ENCODE measurements at places on chromosomes 13 and 19. TPM values are rescaled to one million over a fixed set of nuclear protein-coding genes. Genes with fewer than 3 reads are reported as not detected.

DKKL1 gene
- total RNA-seq, result not detected

MBD3L3 gene
- not detected for total RNA-seq

DNA sequence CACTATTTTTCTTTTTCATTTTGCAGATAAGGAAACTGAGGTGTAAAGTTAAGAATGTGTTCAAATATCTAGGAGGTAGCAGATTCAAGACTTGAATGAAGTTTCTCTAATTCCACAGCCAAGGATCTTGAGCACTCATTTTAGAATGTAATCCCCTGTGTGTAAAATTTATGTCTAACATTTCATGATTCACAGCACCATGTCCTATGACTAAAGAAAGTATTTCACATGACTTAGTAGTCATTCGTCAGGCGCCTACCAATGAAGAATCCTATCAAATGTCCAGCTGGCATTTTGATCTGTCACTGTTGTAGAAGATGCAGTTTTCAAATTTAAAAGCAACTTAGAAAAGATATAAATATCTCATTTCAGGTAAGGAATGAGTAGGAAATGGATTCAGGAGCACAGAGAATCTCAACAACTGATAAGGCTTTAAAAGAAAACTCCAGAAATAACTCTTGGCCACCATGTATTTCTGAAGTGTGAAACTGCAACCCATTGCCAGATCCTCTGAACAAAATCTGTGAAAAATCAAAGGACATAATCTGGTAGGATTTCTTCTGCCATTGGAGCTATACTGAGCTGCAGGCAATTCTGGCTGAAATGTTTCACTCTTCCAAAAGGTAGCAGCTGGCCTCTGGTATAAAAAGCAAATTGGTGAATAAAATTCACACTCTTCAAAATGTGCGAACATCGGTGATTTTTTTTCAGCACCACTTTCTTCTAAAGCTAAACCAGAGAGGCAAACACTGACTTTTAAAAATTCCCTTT, 92.2 kb downstream of the DCLK1 start:
- H3K36me3 ChIP-seq, result no peaks in the 10 kb centered on the region
- DNase-seq, result no peak
- no peak overlapping the region for H3K4me3 ChIP-seq
- H3K4me1 ChIP-seq, result no peaks in the 10 kb centered on the region

GRCh38 chr13:32887617-32888016, 128.6 kb upstream of the KL start:
- H3K27ac ChIP-seq, result no peak overlapping the region
- no peak overlapping the region for H3K4me3 ChIP-seq
- H3K4me1 ChIP-seq, result no peaks in the 10 kb centered on the region

FOXA3 gene
- total RNA-seq, result not detected

CALR3 gene
- not detected for total RNA-seq

DNA sequence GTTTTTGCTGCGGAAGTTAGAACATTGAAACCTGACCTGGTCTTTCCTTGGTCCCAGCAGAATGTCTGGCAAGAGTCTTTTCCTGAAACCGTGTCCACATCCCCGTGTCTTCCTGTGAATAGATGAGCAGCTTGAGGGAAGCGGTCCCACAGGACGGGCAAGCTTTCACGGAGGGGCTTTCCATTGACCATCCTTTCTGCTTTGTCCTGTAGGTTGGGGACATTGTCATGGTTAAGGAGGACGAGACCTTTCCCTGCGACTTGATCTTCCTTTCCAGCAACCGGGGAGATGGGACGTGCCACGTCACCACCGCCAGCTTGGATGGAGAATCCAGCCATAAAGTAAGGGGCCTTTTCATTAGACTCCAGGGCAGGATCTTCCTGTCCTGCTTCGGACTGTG, 126.0 kb downstream of the ATP11A start:
- H3K36me3 ChIP-seq, result peaks cover 47% of the 10 kb centered on the region
- no peaks in the 10 kb centered on the region for H3K27me3 ChIP-seq
- H3K4me1 ChIP-seq, result no peaks in the 10 kb centered on the region
- no peak for DNase-seq
- H3K4me3 ChIP-seq, result no peak overlapping the region
- no peak overlapping the region for H3K27ac ChIP-seq

DNA sequence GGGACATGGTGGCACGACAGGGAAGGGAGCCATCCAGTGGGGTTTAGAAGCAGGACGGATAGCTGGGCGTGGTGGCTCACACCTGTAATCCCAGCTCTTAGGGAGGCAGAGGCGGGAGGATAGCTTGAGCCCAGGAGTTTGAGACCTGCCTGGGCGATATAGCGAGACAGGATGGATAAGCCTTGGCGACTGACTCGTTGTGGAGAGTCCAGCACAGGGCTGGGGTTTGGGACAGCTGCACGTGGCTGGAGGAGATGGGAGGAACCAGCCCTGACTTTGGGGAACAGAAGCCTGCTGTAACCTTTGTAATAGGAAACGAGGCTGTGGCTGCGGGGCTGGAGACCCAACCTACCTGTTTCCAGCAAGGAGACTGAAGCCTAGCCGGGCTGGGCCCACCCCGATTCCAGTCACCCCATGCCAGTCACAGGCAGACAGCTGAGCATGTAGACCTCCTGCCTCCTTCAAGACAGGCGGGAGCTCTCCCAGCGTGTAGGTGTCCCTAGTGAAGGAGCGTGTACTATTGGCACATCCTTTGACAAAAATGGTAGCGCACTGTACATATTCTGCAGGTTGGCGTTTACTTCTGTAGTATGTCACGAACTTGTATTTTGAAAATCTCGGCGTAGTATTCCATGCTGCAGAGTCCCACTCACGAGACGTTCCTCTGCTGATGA, 8.0 kb downstream of the LENG1 start:
- H3K4me1 ChIP-seq, result peaks cover 25% of the 10 kb centered on the region
- DNase-seq, result no peak
- no peak overlapping the region for H3K4me3 ChIP-seq
- peaks cover 70% of the 10 kb centered on the region for H3K36me3 ChIP-seq
- peak overlapping the region; percentile 36 for H3K27ac ChIP-seq
- no peaks in the 10 kb centered on the region for H3K27me3 ChIP-seq

DNA sequence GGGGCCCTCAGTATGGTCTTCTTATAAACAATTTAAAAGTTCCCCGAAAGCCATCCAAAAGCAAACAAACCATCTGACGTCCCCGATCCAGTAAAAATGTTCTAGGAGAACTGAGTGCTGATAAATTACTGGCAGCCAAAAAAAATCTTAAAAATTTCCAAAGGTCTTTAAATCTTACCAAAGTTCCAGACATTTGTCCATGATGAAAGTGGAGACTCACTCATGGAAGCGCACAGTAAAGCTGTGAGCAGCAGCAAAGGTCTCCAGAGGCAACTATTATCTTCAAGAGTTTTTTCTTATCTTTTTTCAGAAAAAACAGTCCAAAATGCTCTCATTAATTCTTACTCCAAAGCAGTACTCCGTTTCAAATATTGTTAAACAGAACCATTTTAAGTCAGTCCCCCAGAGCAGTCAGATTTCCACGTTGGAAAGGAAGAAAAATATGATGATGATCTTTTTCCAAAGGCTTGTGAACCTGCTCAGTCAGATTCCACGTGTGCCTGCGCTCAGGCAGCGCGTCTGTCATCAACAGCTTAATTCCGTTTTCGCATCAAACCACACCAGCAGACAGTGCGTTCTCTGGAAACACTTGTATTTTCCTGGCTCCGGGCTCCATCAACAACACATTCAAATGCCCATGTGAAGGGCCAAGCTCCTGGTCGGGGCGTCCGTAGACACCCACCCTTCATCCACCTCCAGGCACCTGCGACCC, 85.4 kb downstream of the COL4A1 start:
- no peaks in the 10 kb centered on the region for H3K4me1 ChIP-seq
- no peak overlapping the region for H3K4me3 ChIP-seq
- H3K36me3 ChIP-seq, result no peaks in the 10 kb centered on the region
- DNase-seq, result no peak

DNA sequence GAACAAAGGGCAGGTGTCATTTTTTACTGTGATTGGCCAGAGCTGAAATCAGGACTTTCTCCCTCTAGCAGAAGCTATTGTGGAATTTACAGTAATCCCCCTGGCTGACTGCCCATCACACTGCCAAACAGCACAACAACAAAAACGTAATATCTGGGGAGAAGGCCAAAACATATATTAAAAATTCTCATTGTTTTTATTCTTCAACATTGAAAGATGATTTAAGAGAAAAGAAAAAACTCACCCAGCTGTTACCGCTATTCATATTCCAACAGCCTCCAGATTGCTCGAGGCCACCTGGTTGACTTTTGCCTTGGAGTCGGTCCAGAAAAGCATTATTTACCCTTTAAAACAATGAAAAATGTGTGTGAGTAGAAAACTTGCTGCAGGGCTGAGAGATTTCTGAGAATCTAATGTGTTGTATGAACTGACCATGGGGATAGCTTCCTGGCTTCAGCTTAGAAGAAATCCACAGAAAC, 97.2 kb downstream of the EPSTI1 start:
- H3K4me1 ChIP-seq, result no peaks in the 10 kb centered on the region
- no peaks in the 10 kb centered on the region for H3K27me3 ChIP-seq
- no peak overlapping the region for H3K27ac ChIP-seq

GRCh38 chr13:102567857-102568256, 28.9 kb upstream of the TPP2 start:
- no peak for DNase-seq
- no peaks in the 10 kb centered on the region for H3K4me1 ChIP-seq
- peaks cover 18% of the 10 kb centered on the region for H3K27me3 ChIP-seq
- no peak overlapping the region for H3K4me3 ChIP-seq
- no peaks in the 10 kb centered on the region for H3K36me3 ChIP-seq

DCT gene
- total RNA-seq, result 0.05 TPM

DNA sequence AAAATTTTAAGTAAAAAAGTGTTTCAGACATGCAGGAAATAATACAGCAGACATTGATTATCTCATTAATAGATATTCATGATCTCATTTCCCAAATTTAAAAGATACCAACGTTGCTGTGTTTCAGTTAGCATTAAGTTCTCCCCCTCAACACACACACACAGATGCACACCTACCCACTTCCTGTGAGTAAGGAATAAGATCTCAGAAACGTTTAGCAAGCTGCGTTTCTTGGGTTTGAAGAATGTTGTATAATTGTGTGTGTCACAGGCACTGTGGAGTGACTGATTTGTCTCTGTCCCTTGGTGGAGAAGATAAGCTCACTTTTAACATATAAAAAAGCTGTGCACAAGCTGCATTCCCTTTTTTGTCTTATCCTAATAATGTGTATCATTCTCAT, 196.8 kb downstream of the PDS5B start:
- peaks cover 53% of the 10 kb centered on the region for H3K36me3 ChIP-seq
- peaks cover 25% of the 10 kb centered on the region for H3K4me1 ChIP-seq
- H3K27me3 ChIP-seq, result no peaks in the 10 kb centered on the region
- DNase-seq, result peak; percentile 55

ZNF558 gene
- 19.6 TPM for total RNA-seq

DNA sequence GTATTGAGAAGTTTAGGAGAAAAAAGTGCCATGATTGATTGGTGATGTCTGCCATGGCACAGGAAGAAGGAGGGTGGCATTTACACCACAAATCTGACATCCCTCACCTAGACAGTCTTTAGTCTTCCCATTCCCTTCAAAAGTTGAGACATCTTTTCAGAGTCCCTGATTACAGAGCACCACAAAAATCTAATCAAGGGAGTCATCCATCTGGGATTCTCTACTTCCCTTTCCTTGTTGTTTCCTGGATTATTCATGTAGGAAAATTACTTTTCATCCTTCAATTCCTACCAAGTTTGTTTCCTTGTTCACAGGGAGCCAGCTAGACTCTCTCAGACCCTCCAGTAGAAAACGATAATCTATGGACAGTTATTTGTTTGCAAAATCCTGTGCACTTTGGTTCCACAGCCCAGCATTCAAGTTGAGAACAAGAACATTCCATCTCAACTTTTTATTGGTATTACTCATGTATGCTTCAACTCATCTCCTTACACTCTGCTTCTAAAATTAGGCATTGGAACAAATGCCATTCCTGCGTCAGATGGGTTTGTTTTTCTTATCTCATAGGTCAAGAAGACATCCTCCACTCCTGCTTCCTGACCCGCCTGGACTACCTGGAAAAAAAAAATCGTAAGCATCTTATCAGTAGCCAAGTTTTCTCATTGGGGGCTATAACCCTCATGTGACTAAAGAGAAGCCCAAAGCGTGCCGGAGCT, 259.9 kb downstream of the FOXO1 start:
- H3K27ac ChIP-seq, result no peak overlapping the region
- no peak for DNase-seq
- H3K4me1 ChIP-seq, result peaks cover 22% of the 10 kb centered on the region

DNA sequence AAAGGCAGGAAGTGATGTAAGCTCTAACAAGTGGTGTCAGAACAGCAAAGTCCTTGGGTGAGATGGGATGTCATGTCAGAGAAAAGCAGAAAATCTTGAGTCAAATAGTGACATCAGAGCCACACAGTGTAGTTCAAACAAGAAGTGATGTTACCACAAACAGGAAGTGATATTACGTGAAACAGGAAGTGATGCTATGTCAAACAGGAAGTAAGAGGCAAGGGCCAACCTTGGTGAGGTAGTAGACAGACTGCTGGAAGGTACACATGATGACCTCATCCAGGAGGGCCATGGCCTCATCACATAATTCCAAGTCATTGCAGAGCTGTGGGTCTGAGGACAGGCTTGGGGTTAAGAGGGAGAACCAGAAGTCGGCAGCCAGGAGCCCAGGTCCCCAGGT, 7.0 kb upstream of the MAMSTR start:
- DNase-seq, result peak; percentile 66
- H3K4me3 ChIP-seq, result peak overlapping the region; percentile 22
- peak overlapping the region; percentile 97 for H3K27ac ChIP-seq

DNA sequence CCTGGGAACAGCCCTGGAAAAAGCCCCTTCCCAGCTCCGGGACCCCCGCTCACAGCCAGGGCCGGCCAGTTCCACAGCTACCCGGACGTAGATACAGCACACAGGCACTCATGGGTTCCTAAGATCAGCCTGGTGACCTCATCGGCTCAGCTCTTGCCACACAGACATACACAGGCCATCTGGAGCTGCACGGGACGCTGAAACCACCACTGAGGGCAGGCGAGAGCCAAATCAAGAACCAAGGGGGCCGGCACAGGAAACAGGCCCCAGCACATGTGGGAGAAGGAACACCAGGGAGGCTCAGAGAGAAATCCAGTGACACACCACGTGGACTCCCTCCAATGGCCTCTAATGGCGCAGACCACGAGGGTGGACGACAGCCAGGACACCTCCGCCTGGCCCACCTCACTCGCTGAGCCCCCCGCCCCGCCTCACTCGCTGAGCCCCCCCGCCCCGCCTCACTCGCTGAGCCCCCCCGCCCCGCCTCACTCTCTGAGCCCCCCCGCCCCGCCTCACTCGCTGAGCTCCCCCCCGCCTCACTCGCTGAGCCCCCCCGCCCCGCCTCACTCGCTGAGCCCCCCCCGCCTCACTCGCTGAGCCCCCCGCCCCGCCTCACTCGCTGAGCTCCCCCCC, 69.7 kb upstream of the C13orf46 start:
- peaks cover 3% of the 10 kb centered on the region for H3K27me3 ChIP-seq
- no peak overlapping the region for H3K27ac ChIP-seq
- peaks cover 20% of the 10 kb centered on the region for H3K4me1 ChIP-seq
- peaks cover 25% of the 10 kb centered on the region for H3K36me3 ChIP-seq

DNA sequence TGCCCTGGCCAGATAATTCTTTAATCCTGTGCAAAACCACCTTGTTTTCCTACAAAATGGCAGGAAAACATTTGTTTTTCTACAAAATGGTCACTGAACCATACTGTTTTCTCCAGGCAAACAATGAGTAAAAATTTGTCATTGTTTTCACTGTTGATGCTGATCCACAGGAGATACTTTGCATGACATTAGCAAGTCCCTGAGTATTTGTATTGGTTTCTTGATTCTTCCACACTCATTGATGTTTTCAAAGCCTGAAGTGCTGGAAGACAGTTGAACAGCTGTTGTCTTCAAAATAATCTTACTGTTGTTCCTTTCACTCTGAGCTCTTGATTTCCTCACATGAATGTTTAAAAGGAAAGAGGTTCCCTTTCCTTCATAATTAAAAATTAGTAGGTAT, 123.1 kb upstream of the HTR2A start:
- H3K27me3 ChIP-seq, result no peaks in the 10 kb centered on the region
- H3K27ac ChIP-seq, result no peak overlapping the region
- no peak overlapping the region for H3K4me3 ChIP-seq
